Skeletal muscle cell (primary cell): ENCODE measurements at places on chromosomes 6 and 20.

- no peak for DNase-seq
Measured at GRCh38 chr20:20220134-20220533, 147.8 kb upstream of the INSM1 start.

DNA sequence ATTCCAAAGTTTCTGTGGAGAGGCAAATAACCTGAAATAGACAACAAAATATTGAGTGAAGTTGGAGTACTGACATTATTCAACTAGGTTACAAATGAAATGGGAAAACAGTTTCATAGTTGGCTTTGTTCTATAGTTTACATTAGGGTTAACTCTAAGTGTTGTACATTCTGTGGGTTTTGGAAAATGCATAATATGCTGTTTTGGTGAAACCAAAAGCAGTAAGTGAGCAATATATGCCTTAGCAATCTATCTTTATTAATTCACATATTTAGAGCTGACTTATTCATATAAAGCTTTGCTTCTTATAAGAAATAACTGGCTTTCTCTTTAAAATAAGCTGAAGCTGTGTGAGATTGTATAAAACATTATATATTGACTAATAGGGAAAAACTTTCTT lies 157.5 kb upstream of the AHI1 start:
- DNase-seq, result no peak

GRCh38 chr6:89559487-89559886 lies 79.1 kb downstream of the LYRM2 start:
- no peak for DNase-seq

- DNase-seq, result no peak
Measured at GRCh38 chr20:4471221-4471620, 250.5 kb upstream of the PRND start.

- DNase-seq, result no peak
Measured at GRCh38 chr6:121437851-121438651, 2.6 kb downstream of the GJA1 start.

DNA sequence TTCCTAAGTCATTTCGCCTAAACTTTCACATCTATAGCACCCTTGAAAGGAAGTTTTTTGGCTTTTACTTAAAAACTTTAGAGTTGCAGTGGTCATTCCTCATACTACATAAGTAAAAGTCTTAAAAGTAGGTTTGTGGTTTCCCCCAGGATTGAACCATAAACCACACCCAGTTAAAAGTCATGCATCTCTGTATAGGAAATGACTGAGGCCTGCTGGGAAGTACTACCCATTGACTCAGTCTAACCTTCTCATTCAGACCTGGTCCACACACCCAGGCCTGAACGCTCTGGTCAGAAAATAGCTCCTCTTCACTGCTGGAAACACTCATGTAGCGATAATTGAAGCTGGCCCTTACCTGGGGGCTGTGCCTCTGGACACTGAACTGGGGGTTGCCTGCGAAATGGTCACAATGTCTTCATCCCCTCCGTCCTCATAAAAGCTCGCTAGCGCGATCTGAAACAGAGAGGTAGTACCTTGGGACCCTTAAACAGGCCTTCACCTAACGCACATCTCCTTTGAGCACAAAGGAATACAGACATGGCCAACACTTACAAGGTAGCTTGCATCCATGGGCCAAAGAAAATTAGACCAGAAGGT lies 2.6 kb downstream of the NSFL1C start:
- DNase-seq, result no peak

- no peak for DNase-seq
Measured at GRCh38 chr6:144777249-144777648, 492.1 kb downstream of the UTRN start.

DNA sequence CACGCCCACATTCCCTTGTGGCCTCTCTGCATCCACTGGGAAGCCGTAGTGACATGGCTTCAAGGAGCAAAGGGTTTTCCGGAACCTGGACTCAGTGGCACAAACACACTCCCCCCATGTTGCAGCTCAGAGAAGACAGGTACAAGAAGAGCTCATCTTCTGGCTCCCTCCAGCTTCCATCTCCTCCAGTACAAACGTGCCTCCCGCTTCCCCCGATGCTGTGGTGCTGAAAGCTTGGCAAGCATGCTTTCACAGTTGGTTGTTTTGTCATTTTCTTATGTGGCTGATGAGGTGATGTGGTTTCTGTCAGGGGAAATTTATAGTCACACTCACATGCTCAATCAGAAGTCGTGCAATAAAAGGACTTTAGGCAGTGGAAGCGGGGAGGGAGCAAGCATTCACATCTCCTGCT lies 258.5 kb downstream of the KIF16B start:
- no peak for DNase-seq
